CD4-positive, alpha-beta T cell treated with Interleukin-1 beta for 1 hour (primary cell): ENCODE measurements at places on chromosomes 3 and 15.

DNA sequence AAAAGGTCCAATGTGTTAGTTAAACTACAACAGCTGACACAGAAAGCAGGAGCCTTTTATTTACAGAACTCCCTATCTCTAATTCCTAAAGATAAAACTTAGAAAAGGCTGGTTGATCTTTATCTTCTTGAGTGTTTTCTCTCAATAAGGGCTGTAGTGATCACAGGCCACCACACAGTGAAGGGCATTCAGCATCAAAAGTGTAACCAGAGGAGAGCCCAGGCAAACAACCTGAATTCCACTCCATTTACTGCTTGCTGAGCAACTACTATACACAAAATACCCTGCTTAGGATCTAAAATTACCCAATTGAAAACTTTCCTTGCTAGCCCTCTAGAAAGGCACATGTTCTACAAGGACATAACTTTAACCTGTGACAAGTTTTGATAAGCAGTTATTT, 122.7 kb downstream of the MEIS2 start:
- no peak for DNase-seq

DNA sequence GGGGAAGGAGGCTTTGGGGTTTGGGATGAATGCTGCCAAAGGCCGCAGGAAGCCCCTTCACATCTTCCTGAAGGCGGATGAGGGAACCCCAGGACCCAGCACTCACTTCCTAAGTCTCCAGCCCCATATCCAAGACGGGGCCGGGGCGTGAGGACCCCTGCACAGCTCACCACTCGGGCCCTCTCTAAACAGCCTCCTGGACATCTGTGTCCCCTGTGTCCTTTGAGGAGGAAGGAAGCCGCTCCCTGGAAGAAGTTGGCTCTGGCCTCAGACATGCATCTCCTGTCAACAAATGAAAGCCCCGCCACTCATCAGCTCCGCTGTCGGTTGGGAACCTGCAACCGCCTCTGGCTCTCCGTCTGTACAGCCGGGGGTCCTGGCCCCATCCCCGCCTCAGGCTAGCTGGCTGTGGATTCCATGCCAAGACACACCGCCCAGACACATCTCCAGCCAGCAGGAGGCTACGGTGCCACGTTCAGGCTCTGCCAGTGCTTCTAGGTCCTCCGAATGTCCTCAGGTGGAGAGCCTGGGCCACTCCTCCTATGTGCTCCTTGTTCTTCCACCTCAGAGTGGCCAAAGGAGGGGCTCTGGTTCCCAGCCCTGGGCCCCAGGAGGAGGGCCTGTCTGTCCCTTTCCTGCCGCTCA, 140.0 kb upstream of the MEF2A start:
- DNase-seq: no peak

DNA sequence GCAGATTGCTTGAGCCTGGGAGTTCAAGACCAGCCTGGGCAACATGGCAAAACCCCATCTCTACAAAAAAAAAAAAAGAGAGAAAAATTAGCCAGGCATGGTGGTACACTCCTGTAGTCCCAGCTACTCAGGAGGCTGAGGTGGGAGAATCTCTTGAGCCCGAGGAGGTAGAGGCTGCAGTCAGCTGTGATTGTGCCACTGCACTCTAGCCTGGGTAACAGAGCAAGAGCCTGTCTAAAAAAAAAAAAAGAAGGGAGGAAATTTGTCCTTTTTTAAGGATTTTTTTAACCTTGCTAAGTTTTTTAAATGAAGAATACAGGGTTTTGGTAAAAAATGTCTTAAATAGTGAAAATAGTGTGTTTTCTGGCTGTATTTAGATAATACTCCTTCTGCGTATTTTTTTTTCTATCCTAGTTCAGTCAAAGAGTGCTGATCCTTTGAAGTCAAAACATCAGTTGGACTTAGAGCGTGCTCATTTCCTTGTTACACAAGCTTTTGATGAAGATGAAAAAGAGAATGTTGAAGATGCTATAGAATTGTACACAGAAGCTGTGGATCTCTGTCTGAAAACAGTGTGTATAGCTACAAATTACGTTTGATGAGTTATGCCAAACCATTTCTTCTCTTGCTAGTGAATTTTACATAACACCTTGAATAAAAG, 11.1 kb downstream of the CAPN7 start:
- DNase-seq: no peak

GRCh38 chr3:134959516-134959915, 164.5 kb downstream of the EPHB1 start:
- no peak for DNase-seq

DNA sequence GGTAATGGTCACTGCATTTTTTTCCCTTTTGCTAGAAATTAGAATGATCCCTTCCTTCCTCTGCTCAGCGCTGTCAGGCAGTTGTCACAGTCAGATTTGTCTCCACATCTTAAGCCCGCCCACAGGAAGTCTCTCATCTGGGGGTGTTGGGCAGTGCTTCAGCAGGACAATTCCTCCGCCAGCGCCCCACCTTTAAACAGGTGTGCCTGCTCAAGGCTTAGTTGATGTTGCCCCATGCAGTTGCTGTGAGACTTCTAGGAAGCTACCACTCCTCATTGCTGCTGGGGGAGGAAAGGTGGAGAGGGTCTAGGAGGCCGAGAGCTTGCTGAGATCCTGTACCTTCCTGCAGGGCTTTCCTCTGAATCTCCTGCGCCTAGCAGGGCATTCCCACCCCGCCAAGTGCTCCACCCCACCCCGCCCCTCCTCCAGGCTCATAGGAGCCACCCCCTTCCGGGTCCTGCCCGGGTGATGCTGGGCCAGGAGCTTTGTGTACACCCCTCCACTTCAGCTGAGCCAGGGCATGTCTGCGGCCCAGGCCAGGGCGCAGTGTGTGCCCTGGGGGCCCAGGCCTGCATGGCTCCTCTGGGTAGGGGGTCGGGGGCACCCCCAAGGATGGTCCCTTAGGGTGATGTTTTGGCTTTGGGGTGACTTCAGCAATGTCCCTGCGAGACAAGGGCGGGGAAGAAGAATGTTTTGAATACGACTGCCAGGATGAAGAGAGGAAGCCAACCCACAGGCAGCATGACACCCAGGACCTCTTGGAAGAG, 68.7 kb downstream of the TRAK1 start:
- DNase-seq: peak; percentile 32

- no peak for DNase-seq
Observed at GRCh38 chr3:189249987-189250386, 78.2 kb downstream of the TPRG1 start.

- no peak for DNase-seq
Observed at GRCh38 chr3:50164984-50165909, 10.1 kb downstream of the SEMA3F start.

DNA sequence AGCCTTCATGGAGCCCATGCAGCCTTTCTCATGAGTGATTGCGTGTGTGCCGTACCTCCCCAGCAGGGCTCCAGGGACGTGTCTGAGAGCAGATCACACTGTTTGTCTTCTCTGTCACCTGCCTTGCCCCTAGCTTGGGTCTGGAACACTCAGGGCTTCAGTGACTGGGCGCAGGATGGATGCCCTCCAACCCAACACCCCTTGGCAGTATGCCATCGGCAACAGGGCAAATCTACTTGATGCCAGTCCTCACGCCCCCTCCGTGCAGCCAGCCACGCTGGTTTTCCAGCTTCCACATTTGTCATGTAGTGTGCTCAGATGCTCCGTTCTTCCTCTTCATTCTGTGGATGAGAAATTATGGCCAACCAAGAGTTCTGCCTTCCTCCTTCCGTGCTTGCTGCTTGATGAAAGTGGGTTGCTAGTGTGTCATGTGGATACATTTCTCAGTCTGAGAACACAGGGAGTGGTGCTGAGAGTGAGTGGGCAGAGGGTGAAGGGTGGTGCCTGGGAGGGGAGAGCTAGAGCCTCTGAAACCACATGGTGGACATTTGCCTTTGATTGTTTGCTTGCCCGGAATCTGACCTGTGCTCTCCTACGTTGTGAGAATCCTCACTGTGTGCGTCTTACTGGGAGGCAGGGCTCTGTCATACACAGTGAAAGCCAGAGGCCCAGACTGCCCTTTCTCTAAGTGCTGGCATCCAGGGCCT, 97.2 kb downstream of the FAM43A start:
- DNase-seq: no peak

- no peak for DNase-seq
Observed at GRCh38 chr3:127691489-127691888, 18.7 kb downstream of the ABTB1 start.

- DNase-seq: no peak
Observed at GRCh38 chr15:78977591-78978347, 32.9 kb upstream of the CTSH start.

DNA sequence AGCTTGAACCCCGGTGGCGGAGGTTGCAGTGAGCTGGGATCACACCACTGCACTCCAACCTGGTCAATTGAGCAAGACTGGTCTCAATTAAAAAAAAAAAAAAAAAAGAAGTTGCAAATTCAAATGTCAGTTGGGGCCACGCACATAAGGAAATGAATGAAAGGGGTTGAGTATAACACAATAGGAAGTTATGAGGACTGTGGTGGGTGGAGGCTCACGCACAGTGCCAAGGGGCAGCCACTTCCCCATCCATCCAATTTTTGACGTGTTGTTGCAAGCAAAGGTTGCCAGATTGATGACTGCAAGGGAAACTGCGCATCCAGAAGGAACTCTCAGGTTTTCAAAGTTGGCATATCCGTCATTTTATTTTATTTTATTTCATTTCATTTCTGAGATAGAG, 532.2 kb downstream of the NTRK3 start:
- peak; percentile 19 for DNase-seq

GRCh38 chr3:193836918-193837317, 243.9 kb downstream of the OPA1 start:
- no peak for DNase-seq

DNA sequence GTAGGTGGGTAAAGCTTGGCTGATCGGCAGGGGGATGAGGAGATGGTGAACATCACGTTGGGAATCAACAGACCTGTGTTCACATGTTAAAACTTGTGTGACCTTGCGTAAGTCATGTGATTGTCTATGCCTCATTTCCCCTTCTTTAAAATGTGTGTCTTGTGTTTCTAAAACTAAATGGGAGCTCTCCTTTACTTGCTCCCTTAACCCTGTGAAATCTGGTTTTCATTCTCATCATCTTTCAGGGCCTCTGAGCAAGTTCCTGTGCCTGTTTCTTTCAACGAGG, 29.7 kb upstream of the IREB2 start:
- no peak for DNase-seq

GRCh38 chr3:164155400-164155799, 922.9 kb downstream of the SI start:
- no peak for DNase-seq

GRCh38 chr3:73653877-73654276, 29.1 kb upstream of the PDZRN3 start:
- no peak for DNase-seq

GRCh38 chr15:99734575-99734974, 1.3 kb upstream of the LYSMD4 start:
- no peak for DNase-seq

DNA sequence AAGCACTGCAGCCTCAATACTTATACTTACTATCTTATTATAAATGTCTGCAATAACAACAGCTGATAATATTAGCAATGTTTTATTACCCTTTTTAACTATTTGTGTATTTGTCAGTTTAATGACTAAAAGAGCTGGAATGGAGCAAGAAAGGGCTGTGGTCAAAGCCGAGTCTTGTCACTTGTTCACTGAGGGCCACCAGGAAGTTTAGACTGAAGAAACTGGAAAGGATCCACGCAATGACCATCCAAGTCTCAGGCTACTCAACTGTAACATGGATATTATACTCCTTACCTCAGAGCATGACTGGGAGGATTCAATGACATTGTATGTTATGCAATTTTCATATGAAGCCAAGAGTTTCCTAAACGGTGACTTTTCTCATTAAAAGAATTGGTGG, 90.4 kb downstream of the TJP1 start:
- DNase-seq: no peak

- no peak for DNase-seq
Observed at GRCh38 chr3:16419640-16420241, 93.8 kb downstream of the RFTN1 start.

DNA sequence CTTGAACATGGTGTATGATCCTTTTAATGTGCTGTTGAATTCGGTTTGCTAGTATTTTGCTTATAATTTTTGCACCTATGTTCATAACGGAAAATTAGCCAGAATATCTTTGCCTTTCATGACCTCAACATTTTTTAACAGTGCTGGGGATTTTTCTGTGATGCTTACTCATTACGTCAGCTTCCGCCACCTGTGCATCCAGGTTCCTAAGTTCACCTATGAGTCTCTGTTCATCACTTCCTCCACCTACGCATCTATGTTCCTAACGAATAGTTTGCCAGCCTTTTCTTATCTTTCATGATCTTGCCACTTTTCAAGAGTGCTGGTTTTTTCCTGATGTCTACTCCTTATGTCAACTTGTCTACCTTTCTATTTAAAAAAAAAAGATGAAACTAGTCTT, 16.5 kb downstream of the AADACL2 start:
- no peak for DNase-seq

DNA sequence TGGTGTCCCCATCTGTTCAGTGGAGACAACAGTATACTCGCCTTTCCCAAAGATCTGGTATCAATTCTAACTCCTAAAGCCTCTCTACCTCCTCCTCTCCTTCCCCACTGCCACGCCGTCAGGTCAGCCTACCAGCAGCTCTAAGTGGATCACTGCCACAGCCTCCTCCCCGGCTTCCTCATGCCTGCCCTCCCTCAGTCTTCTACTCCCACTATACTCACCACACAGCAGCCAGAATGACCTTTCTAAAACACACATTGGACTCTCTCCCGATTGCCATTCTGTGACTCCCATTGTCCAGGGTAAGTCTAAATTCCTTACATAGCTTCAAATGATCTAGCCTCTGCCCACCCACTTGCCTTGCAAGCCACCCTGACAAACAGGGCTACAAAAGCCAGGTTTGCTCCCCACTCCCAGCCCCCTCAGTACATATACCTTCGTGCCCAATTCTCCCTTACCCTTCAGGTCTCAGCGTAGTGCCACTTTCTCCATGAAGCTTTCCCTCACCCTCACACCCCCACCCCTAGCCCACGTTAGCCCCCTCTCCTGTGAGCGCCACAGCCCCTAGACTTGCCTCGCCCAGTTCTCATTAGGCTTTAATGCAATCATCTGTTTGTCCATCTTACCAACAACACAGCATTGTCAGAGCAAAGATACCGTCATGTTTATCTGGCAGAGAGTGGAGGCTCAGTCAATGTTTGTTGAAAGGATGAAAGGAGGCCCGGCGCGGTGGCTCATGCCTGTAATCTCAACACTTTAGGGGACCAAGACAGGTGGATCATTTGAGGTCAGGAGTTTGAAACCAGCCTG, 9.5 kb upstream of the SEMA7A start:
- DNase-seq: no peak

DNA sequence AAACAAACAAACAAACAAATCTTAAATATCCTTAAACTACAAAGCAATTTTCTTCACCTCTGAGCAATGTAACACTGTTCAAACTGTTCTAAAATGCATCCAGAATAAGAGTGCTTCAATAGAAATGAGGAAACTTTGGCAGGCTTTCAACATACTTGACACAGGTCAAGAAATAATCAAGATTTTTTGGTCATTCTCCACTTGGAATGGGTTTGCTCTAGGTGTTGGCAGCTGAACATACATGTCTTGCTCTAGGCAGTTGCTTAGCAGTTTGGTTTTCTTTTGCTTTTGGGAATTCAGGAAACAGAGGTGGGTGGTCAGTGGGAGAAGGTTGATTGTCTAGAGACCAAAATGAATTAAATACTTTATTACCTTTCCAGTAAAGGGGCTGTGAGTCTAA, 1.4 kb upstream of the LRRC3B start:
- DNase-seq: no peak
